ENCODE measurements at places on chromosomes 11 and 22. TPM values are rescaled to one million over a fixed set of nuclear protein-coding genes. Genes with fewer than 3 reads are reported as not detected.

Gene PATE4
- not detected for polyA plus RNA-seq

Gene GLYATL1
- 0.76 TPM for polyA plus RNA-seq

Gene TMEM225
- polyA plus RNA-seq: not detected

Gene AQP11
- polyA plus RNA-seq: 1.9 TPM

Gene EFCAB6
- 0.76 TPM for polyA plus RNA-seq

Gene SCARF2
- 3.7 TPM for polyA plus RNA-seq

Gene OR52H1
- not detected for polyA plus RNA-seq

Gene GDPD4
- not detected for polyA plus RNA-seq

Gene MMP1
- 0.34 TPM for polyA plus RNA-seq

Gene IFT27
- 11.1 TPM for polyA plus RNA-seq

Gene SLC35F2
- polyA plus RNA-seq: 3.4 TPM

Gene TMEM121B
- polyA plus RNA-seq: 0.37 TPM

Gene RFPL2
- not detected for polyA plus RNA-seq

Gene CYB5R2
- polyA plus RNA-seq: 3.0 TPM

Gene MPZL2
- 6.9 TPM for polyA plus RNA-seq

Gene C22orf23
- 0.16 TPM for polyA plus RNA-seq

Gene ANO3
- 0.41 TPM for polyA plus RNA-seq

Gene SMC1B
- 0.01 TPM for polyA plus RNA-seq

Gene LMNTD2
- polyA plus RNA-seq: 1.2 TPM

Gene SPI1
- 69.3 TPM for polyA plus RNA-seq

Gene ANKK1
- polyA plus RNA-seq: 0.12 TPM

Gene RNF141
- polyA plus RNA-seq: 19.7 TPM

Gene CELSR1
- 1.9 TPM for polyA plus RNA-seq

Gene SMIM35
- polyA plus RNA-seq: not detected

Gene PRR33
- 0.11 TPM for polyA plus RNA-seq

Gene TTC12
- 3.0 TPM for polyA plus RNA-seq

Gene PKNOX2
- 0.77 TPM for polyA plus RNA-seq

Gene BTBD18
- not detected for polyA plus RNA-seq

Gene PHRF1
- polyA plus RNA-seq: 16.0 TPM

Gene OR51A2
- polyA plus RNA-seq: not detected

Gene OR8G1
- polyA plus RNA-seq: not detected

Gene OR52I2
- not detected for polyA plus RNA-seq

Gene GLB1L2
- polyA plus RNA-seq: 5.2 TPM

Gene CLCF1
- 9.9 TPM for polyA plus RNA-seq

Gene RTN4RL2
- polyA plus RNA-seq: 2.1 TPM

Gene RASGRP2
- polyA plus RNA-seq: 96.4 TPM

Gene C1QTNF4
- 0.45 TPM for polyA plus RNA-seq

Gene CHRDL2
- polyA plus RNA-seq: 0.34 TPM

Gene MMP13
- not detected for polyA plus RNA-seq

Gene CD3G
- 0.79 TPM for polyA plus RNA-seq

Gene STX3
- polyA plus RNA-seq: 11.4 TPM

Gene MMP12
- 0.09 TPM for polyA plus RNA-seq

Gene SHISAL1
- 0.13 TPM for polyA plus RNA-seq

Gene C11orf86
- polyA plus RNA-seq: 0.08 TPM

Gene TBX1
- 1.8 TPM for polyA plus RNA-seq

Gene MYRF
- 4.0 TPM for polyA plus RNA-seq

Gene DDX25
- polyA plus RNA-seq: 0.26 TPM

Gene UPK3A
- polyA plus RNA-seq: not detected

Gene APOA5
- polyA plus RNA-seq: not detected

Gene MS4A4A
- polyA plus RNA-seq: 6.6 TPM

Gene TMEM191B
- 0.08 TPM for polyA plus RNA-seq

Gene CPT1B
- 13.5 TPM for polyA plus RNA-seq

Gene POLDIP3
- 27.4 TPM for polyA plus RNA-seq

Measured in adipose tissue (tissue), 3 donors.